ENCODE measurements at places on chromosomes 11 and 22.

DNA sequence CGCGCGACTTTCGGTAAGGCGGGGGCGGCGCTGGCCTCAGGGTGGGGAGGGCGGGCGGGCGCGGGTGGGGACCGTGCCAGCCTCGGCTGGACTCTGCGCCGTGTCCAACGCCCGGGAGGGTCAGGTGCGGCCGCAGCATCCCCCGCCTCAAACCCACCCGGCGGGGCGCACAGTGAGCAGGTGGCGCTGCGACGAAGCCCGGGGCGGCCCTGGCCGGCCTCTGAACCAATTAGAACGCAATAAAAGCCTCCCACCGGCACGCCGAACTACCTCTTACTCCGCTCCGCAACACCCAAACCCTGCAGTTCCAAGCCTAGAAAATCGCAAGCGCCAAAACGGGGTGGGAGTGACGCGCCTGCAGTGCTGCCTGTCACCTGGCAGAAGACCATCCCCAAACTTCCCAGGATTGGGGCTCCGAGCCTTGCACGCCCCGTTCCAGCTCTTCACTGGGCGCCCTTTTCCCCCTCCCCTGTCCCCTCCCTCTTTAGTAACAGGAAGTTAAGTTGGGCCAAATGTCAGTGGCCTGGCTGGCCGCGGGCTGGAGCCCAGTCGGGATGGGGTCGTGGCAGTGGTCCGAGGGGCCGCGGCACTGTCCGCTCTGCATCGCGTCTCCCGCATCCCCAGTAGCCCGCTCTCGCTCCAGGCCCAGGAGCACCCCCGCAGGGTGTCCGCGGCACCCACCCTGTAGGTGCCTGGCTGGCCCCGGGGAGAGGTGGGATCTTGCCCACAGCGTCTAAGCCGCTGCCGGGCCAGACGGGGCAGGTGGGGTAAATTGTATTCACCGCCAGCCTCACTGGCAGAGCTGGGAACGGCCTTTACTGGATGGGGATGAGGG, 541 bp downstream of the MICAL2 start:
- peak; percentile 18 for DNase-seq

DNA sequence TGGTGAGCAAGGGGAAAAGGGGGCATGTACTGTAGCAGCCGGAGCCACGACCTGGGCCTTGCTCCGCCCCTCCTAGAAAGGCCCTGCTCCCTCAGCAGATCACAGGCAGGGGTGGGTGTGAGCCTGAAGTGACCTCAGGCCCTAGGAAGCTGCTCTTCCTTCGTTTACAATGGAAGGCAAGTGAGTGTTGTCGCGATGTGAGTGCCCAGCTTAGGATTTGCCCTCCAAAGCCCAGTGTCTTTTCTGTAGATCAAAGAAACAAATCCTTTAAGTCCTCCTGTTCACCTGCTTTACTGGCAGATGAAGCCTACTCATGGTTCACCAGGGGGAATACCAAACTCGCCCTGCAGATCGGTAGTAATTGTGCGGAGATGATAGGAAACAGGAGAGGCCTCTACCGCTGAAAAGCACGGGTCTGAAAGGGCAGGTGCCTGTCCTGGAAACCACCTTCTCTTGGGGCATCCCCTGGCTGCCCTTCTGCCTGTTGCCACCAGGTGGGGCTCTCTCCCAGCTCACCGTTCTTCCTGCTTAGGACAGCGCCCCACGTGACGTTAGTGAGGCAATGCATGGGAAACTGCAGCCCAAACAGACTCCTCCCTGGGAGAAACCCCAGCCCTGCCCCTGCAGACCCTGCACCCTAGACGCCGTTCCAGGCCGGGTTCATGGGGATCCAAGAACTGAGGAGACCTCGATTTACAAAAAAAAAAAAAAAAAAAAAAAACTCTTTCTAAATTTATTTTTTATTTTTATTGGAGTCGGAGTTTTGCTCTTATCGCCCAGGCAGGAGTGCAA, 45.9 kb upstream of the RAB1B start:
- peak; percentile 86 for DNase-seq

- DNase-seq, result no peak
These were observed 11.4 kb downstream of the NCAM1 start for GRCh38 chr11:112972399-112973145.

DNA sequence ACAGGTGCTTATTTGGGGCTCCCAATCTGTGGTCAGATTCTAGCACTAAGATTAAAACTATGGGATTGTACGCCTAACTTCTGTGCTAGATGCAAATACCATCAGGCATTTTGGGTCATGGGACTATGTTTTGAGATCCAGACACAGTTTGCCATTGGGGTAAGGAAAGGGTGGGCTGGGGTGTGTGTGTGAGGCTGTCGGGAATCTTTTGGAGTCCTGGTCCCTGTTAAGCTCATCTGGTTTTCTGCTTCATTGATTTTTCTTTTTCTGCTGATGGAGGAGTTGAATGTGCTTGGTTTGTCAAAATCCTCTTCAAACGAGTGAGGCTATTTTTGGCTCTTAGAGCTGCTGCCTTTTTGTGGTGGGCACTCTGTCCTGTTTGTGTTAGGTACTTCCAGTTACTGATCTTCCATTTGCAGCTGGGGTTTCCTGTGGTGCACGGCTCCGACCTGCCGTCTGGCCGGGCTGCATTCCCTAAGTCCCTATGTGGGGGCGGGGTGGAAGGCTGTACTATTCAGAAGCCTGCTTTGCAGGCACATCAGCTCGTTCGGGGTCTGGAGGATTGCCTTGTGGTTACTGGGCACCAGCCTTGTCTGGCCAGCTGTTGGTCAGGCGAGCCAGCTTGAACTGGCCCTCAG, 2.9 kb downstream of the BCR start:
- DNase-seq, result no peak

- DNase-seq, result no peak
These were observed 8.2 kb upstream of the HBE1 start for GRCh38 chr11:5277807-5278382.

DNA sequence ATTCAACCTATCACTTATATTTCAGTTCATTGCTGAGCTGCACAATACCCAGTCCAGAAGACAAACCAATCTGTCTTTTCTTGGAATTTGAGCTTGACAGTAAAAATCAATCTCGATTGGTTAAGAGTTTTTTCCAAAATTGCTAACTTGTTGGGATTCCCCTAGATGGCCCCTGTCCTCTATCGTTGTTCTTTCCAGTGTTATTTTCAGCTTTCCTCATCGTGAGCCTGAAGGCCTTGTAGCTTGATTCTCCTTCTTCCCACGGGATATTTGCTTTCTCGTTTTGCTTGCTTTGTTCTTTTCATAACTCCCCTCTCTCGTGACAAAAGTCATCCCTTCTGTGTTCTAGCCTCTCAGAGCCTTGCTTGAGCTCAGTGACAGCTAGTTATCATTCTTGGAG, 3.1 kb downstream of the OR8B8 start:
- no peak for DNase-seq

- no peak for DNase-seq
These were observed 68.0 kb downstream of the USP47 start for GRCh38 chr11:11909727-11910126.

GRCh38 chr22:27716074-27716473, 85.5 kb downstream of the MN1 start:
- no peak for DNase-seq

GRCh38 chr22:31626427-31627150, 35.4 kb downstream of the PISD start:
- no peak for DNase-seq

DNA sequence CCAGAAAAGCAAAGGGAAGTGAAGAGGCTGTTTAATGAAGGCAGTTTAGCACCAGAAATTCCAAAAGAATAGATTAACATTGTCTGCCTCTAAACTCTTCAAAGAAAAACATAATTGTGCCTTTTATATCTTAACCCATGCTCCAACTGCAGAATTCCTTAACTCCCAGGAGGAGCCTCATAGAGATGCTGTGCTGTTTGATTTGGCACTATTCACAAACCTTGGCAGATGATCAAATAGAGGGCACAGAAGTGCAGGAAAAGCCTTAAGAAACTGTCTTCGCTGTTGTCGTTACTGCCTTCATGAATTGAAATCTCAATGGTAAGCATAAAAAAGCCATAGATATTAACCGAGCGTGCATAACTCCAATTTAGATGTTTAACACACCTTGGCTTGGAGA, 124.1 kb upstream of the MPPED2 start:
- DNase-seq, result no peak
